ENCODE measurements at places on chromosomes 7 and 10. TPM values are rescaled to one million over a fixed set of nuclear protein-coding genes. Genes with fewer than 3 reads are reported as not detected.

Gene NRAP
- not detected for polyA plus RNA-seq

Gene NPY
- not detected for polyA plus RNA-seq

Gene BMI1
- polyA plus RNA-seq, result 44.4 TPM

Gene LRRC61
- polyA plus RNA-seq, result 0.47 TPM

Gene CYP2C18
- polyA plus RNA-seq, result 0.07 TPM

Gene STYXL1
- 36.0 TPM for polyA plus RNA-seq

Gene MLXIPL
- 1.8 TPM for polyA plus RNA-seq

Gene IDI2
- not detected for polyA plus RNA-seq

Gene HABP2
- polyA plus RNA-seq, result 0.17 TPM

Gene FAM241B
- 22.0 TPM for polyA plus RNA-seq

Gene PPA1
- polyA plus RNA-seq, result 205 TPM

Gene PPP1R17
- not detected for polyA plus RNA-seq

Gene RADIL
- polyA plus RNA-seq, result 1.5 TPM

Gene CPA1
- not detected for polyA plus RNA-seq

Gene ADGRA1
- not detected for polyA plus RNA-seq

Gene ELN
- polyA plus RNA-seq, result 0.16 TPM

Gene PPP1R9A
- polyA plus RNA-seq, result 4.9 TPM

Gene C10orf90
- 2.0 TPM for polyA plus RNA-seq

Gene C10orf105
- not detected for polyA plus RNA-seq

Gene FFAR4
- 0.17 TPM for polyA plus RNA-seq

Gene NRCAM
- 134 TPM for polyA plus RNA-seq

Gene METTL27
- 5.8 TPM for polyA plus RNA-seq

Gene CTNNA3
- polyA plus RNA-seq, result not detected

Gene CREB5
- polyA plus RNA-seq, result 0.69 TPM

Gene PRKAR1B
- polyA plus RNA-seq, result 35.7 TPM

Gene AEBP1
- polyA plus RNA-seq, result not detected

Gene LRRD1
- polyA plus RNA-seq, result not detected

Measured in A549 (cell line).